GM04503 (cell line): ENCODE measurements at places on chromosomes 2 and 18.

DNA sequence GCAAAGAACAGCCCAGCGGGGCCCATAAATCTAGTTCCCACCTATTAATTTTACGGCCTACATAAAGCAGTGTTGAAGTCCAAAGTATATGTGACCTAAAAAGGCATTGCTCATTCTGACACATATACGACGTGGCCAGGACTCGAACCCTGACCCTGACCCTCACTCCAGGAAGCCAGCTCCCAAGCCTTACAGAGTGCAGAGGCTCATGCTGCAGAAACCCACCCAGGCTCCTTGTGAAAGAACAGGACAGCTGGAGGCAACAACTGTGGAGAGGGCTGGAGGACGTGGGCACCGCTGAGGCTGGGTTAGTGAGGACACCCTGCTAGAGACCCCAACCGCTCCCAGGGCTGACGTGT is 221.6 kb downstream of the CYP26B1 start:
- no peak for DNase-seq

- DNase-seq = no peak
Observed at GRCh38 chr18:48109961-48110493, 179.6 kb upstream of the SMAD2 start.

DNA sequence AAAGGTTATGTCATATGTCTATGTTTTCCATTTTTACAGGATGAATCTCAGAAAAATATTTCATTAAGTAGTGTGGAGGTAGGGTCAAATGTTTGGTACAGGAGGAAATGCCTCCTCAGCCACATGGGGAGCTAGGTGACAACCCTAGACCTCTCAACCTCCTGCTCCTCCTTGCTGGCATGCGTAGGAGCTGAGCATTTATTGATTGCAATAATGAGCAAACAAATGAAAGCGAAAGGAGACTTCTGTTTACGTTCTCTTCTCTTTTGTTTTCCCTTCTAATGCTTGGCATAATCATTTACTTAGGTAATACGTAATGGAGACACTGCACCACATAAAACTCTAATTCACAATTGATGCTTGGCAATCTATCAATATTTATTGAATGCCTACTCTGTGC is 95.1 kb upstream of the CCBE1 start:
- no peak for DNase-seq

DNA sequence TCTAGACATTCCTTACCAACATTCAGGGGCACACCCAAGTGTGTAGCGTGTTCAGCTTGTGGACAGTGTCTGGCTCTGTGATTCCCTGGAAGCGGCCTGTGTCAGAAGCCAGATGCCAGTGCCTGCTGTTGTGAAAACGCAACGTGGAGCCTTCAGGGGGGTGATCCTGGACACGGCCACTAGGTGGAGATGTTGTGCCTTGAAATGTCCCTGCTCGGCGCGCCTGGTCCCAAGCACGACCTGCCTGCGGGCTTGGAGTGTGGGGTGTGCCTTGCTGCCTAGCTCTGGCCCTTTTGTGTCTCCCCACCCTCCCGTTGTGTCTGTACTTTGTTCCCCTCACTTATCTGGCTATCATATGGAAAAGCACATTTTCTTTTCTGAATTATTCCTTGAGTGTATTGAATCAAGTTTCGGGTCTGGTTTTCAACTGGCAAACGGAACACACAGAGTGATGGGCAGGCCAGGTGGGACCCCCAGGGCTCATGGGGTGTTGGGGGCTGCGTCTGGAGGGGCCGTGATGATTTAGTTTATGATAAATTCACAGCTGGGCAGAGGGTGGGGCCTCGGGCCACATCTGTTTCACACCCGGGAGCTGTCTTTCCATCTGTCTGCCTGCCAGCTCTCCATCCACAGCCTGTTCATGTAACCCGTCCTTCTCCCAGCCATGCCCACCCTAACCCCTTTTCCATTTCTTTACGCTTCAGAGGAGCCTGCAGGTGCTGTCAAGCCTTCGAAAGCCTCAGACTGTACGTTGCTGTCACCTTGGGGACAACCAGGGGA is 95.5 kb downstream of the DYSF start:
- DNase-seq = no peak

DNA sequence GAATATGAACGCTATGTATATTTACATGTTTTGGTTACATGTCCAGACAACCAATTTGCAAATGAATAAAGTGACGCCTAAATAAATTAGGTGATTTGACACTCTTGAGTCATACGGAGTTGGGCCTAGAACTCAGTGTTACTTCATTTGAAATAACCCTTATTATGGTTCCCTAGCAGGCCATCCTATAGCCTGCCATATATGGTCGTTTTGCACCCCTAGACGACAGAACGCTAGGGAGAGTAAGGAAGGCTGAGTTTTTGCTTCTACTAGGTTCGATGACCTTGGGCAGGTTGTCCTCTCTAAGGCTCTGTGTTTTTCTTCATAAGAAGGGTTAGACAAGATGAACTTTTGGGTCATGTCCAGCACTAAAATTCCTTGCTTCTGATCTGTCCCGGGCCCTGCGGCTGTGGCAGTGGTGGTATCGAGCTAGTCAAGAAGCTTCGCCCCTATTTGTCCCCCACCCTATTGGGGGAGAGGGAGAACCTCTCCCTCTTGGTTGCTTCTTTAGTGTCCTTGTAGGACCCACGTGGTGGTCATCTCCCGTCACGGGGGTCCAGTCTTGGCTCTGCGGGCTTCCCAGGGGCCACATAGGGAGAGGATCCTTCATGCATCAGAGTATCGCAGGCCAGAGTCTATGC is 574 bp upstream of the EML4 start:
- no peak for DNase-seq

GRCh38 chr18:34590503-34590902 is 119.6 kb upstream of the DTNA start:
- DNase-seq = no peak

GRCh38 chr2:216671081-216671411 is 24.3 kb downstream of the IGFBP5 start:
- DNase-seq = no peak

GRCh38 chr2:105795575-105795934 is 50.8 kb downstream of the NCK2 start:
- no peak for DNase-seq

- DNase-seq = no peak
Observed at GRCh38 chr2:230097841-230098240, 29.1 kb upstream of the SLC16A14 start.

- DNase-seq = no peak
Observed at GRCh38 chr2:7017671-7018281, 100.6 kb downstream of the RNF144A start.

GRCh38 chr2:46134531-46135227 is 162.5 kb upstream of the EPAS1 start:
- peak; percentile 46 for DNase-seq

- no peak for DNase-seq
Observed at GRCh38 chr2:150142561-150142960, 344.9 kb downstream of the RND3 start.

- DNase-seq = no peak
Observed at GRCh38 chr2:207164006-207164831, 1.5 kb downstream of the KLF7 start.

GRCh38 chr2:105604938-105605337 is 139.8 kb upstream of the NCK2 start:
- no peak for DNase-seq

- no peak for DNase-seq
Observed at GRCh38 chr2:98747888-98748287, 17.0 kb upstream of the MGAT4A start.
